Stimulated activated CD8-positive, alpha-beta memory T cell treated with anti-CD3 and anti-CD28 coated beads, Interleukin-4, amount 100 ng/mL, for 24 hours (primary cell): ENCODE measurements at places on chromosomes 2 and 18.

DNA sequence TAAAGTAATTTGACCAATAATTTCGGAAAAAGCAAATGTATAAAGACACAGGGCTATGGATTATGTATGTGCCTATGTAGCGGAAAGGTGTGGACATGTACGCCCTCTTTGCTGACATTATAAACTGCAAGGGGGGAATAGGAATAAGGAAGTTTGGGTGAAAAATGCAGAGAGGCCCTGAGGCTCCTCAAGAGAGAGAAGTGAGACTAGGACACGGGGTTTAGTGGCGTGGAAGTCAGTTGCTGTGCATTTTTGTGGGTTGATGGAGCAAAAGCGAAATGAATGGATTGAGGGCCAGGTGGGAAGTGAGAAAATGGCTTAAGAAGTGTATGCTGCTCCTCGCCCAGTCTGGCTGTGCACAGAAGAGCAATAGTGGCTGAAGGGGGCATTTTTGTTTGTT lies 96.2 kb upstream of the B3GNT7 start:
- DNase-seq: no peak

- DNase-seq: no peak
Observed at GRCh38 chr2:174659069-174659900, 61.7 kb upstream of the WIPF1 start.

DNA sequence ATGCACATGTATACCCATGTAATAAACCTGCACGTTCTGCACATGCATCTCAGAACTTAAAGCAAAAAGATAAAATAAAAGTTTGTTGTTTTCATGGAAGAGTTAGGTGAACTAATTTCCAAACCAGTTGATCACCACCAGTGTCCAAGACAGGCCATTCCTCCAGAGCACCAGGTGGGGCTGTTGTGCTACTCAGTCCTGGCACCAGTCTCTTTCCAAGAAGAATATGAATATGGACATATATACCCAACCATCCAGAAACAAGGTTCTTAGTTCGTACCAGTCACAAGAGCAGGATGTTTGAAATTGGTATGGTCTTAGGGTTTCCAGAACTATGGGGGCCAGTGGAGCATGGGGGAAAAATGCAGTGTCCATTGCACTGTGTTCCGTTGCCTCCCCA lies 17.2 kb upstream of the TNP1 start:
- DNase-seq: no peak

GRCh38 chr18:27887711-27888495 lies 289.0 kb downstream of the CDH2 start:
- no peak for DNase-seq

DNA sequence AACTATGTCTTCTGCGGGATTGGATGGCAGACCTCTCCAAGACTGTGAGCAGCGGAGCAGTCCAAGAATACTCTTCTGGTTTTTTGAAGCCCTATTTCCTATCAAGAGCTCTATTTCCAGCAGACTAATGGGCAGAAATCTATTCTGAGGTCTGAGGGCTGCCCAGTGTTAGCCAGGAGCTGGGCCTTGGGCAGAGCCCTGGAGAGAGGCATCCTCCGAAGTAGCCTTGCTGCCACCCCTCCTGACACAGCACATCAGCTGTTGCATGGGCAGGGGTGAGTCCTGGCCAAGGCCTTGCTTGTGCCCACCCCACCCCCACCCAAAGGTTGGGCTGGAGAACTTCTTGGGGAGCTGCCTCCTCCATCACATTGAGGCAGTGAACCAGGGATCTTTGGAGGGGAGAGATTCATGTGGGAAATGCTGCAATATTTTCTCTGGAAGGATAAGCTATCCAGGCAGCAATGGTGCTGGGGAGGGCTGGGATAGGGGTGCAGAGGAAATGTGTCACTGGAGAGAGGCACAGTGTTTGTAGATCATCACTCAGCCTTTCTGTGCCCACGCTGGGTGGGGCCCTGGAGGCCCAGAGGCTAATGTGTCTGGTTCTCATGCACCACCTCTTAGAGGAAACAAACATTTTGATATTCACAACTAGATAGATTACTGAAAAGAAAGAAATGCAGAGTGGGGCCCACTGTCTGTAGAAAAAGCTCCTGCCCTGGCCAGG lies 104.7 kb downstream of the VSNL1 start:
- no peak for DNase-seq

DNA sequence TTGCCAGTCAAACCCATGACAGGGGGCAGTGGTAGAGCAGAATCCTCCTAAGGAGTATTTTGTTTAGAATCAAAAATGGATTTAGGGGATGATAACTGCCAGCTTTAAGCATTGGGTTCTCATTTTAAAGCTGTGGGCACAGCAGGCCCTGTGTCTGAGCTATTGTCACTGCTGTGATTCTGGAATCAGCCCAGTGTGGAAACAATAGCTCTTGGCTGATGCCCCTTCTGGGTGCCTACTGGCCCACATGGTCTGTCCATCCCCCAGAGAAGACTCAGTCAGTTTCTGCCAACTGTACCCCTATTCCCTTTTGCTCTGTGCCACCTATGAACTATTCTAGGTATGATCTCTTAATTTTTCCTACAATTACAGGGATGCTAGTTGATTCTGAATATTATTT lies 91.7 kb upstream of the LRRTM1 start:
- DNase-seq: no peak
